Femur (tissue), 1 donor: ENCODE measurements at places on chromosomes 12 and 14.
A peak's percentile ranks its signal among the peaks of the same experiment; 100 is the strongest.

DNA sequence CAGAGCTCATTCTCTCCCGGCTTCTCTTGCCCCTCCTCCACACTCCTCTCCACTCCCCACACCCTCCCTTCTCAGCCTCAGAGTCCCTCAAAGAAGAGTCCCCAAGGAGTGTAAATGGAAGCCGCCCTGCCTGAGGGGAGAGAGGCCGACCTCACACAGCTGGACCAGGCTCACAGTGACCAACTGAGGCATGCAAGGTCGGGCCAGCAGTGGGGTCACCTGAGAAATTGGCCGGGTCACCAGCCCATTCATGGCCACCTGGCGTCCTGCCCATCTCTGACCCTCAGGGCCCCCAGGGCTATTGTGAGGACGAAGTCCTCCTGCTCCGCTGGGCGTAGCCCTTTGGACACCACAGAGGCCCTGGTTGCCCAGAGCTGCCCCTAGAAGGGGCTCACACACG is 49.5 kb upstream of the NUAK1 start:
- DNase-seq, result no peak

- DNase-seq, result no peak
These were observed 121.2 kb upstream of the LRIG3 start for GRCh38 chr12:59041241-59042121.

DNA sequence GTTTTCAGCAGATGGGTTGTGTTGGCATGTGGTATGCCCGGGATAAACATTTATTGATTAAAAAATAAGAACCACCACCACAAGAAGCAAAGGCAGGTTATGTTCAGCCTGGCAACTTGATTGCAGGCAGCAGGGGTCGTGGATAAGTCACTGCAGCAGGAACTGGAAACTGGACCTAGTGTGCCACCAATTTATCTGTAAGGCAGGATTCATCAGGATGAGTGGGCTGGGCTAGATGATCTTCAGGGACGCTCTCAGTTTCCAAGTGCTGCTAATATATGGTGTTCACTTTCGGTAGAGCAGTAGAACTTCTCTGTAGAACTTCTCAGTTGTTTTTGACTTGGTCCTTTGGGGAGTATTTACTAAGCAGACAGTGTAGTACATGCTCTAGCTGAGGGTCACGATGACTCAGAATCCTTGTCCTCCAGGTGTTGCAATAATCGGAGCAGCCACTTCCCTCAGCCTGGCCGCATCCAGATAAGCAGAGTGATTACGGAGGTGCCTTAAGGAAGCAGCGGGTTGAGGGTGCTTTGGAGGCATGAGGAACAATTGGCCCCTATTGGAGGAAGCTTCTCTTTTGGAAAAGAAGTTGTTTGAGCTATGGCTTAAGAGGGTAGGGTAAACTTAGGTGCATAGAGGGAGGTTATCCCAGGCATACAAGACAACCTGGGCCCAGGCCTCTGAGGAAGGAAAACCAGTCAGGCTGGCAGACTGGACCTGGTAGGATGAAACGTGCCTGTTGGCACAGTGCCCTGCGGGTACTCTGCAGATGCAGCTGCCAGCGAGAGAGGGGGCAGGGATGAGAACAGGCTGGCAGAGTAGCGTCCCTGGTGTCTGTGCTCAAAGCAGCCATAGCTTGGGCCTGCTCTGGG is 104.0 kb downstream of the GPR135 start:
- DNase-seq, result peak; percentile 48

DNA sequence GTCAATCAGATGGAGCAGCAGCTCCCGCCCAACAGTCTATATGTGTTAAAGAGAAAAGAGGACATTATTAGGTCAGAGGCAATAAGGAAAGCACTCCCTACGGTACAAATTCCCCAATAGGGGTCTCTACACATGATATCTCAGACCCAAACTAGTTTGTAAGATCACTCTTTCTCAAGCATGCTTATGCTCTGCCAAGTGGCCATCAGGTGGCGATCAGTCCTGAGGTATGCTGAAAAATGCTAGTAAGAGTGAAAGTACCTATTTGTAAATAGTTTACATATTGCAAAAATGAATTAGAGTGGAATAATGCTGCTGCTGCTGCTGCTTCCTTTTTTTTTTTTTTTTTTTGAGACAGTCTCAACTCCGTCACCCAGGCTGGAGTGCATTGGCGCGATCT is 61.0 kb downstream of the CPM start:
- DNase-seq, result no peak

- no peak for DNase-seq
These were observed 24.9 kb upstream of the FUT8 start for GRCh38 chr14:65387628-65388027.

DNA sequence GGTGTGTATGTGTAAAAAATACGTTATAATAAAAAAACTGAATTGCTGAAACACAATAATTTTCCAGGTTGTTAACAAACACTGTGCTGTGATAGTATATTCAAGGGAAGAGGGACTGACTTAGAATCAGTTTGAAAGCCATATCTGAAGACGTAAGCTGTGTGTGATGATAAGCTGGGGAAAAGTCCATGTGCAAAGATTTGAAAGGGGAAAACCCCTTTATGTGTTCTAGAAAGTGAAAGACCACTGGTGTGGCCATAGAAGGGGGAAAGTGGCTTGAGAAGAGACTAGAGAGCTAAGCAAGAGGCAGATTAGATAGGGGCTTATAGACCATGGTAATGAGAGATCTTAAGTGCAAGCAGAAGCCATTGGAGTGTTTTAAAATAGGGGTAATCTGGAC is 195.9 kb upstream of the GZMB start:
- DNase-seq, result no peak

- DNase-seq, result peak; percentile 49
These were observed 580 bp downstream of the SALL2 start for GRCh38 chr14:21525571-21525961.

DNA sequence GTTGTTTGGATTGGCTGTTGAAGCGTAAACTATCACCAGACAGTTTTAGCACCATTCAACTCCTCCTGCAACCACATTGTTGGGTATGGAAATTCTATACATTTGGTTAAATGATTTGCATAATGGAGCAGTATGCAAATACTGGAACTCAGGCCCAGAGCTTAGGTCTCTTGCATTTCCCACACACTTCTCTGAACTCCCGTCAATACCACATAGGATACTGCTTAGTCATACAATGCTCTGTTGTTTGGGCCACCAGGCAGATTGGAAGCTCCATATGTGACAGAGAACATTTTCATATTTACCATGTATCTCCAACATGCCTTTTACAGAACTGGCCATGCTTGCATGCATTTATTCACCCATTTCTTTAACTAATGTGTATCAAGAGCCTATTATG is 78.0 kb downstream of the IFNG start:
- DNase-seq, result no peak

GRCh38 chr12:89988188-89988915 is 279.7 kb upstream of the ATP2B1 start:
- no peak for DNase-seq

DNA sequence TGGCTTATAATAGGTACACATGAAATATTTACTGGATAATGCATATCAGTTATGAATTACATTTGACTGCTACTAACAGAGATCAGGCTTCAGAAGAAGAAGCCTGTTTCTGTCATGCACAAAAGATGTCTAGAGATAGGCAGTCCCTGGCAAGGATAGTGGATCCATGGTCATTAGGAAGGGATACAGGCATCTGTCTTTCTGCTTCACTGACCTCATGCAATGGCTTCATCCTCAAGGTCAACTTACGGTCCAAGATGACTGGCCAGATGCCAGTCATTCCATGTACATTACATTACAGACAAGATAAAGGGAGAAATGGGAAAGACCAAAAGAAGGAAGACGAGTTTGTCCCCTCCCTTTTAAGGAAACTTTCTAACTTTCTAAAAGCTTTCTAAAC is 94.0 kb downstream of the NUAK1 start:
- DNase-seq, result no peak

DNA sequence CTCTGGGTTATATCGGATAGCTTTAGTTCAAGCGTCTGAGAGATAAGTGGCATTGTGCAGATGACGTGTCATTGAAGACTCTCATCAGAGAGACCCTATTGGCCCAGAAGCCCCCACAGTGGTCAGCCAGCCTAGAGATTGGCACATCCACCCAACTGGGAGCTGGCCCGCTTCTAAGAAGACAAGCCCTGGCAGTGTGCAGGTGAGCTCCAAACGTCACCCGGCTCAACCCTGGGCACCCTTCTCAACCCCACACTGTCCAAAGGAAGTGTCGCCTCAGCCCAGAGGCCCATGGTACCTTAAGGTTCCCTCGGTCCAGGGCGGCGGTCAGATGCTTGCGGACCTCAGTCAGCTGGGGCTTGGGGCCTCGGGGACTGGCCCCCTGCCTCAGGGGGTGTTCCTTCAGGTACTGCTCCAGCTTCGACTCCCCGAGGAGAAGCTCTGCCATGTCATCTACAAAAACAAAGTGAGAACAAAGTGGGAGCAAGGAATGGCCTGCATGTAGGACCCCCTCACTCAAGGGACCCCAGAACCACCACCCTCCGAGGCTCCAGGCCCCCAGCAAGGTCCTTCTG is 30.3 kb downstream of the TTC7B start:
- no peak for DNase-seq

GRCh38 chr12:113762155-113762881 is 203.8 kb downstream of the RBM19 start:
- no peak for DNase-seq

GRCh38 chr14:96203635-96204034 is 1.0 kb upstream of the BDKRB2 start:
- DNase-seq, result no peak

DNA sequence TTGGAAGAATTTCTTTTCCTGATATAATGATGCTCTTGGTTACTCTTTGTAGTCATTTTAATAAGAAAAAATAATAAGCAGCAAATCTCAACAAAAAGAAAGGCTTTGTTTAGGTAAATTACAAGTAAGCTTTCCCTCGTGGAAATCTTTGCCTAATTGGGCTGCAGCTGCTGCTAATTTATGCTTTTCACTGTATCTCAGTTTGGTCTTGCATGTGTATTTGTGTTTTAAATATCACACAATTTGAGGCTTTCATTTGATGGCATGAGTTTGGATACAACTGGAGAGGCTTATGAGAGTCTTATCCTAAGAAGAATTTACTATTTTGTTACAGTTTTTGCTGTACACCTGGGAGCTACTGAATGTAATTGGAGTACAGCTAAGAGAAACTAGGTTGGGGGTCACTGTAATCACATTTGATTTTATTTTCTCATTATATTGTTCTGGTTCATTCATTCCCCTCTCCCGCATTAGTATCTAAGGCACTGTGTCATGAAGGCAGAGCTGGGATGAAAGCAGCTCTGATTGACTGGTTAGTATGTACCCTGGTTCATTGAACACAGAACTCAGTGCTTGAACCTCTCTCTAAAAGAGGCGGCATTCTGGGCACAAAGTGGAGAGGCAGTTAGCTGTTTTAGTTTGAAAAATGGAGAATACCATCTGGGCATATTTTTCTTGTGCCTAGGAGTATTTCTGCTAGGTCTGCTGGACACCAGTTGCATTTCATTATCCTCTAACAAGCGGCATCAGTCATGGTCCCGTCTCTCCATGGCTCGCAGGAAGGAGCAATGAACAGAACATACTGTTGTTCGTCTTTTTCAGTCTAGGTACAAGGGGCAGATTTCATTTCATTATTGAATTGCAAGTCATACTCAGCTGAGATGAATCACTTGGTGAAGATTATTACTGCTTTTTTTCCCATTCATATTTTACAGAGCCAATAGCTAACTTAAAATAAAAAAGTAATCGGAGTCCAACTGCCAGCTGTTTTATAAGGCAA is 118.0 kb upstream of the TMEM260 start:
- DNase-seq, result no peak

DNA sequence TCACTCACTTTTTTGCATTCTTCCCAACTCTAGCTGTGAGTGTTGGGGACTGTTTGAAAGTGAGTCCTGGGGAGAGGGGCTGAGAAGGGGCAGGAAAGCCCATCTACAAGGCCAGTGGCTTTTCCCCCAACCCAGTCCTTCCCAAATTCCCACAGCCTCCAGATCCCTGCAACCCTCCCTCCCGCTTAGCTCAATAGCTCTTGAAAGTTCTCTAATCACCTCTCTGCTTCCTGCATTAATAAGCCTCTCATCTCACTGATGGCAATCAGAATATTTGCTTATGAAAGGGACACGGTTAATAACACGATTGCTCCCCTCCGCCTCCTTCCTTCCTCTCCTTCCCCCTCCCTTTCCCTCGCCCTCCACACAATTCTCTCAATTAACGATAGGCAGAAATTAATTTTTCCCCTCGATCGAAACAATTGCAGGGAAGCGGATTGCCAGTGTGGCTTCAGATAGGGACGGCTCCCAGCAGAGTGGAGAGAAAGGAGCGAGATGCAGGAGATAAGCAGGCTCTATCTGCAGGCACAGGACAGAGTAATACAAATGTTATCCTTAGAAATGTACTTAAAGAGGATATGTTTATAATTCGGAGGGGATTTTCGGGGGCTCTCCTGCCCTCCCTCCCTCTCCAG is 15.1 kb upstream of the GPATCH2L start:
- DNase-seq, result no peak

DNA sequence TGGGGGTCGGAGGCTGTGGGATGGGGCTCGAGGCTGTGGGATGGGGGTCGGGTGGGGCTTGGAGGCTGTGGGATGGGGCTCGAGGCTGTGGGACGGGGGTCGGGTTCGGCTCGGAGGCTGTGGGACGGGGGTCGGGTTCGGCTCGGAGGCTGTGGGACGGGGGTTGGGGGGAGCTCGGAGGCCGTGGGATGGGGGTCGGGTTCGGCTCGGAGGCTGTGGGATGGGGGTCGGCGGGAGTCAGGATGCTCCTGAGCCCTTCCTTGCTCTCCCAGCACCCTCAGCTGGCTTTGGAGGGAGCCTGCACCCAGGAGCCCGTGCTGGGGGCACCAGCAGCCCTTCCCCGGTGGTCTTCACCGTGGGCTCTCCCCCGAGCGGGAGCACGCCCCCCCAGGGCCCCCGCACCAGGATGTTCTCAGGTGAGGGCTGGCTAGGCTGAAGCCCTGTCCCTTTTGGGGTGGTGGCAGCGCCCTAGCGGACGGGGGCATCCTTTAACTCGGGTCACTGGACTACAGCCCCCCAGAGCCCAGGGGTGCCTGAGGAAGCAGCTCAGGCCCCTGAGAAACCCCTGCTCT is 11.9 kb upstream of the PUS1 start:
- DNase-seq, result no peak

GRCh38 chr12:19994968-19995367 is 373.4 kb upstream of the PDE3A start:
- DNase-seq, result no peak

- no peak for DNase-seq
These were observed 242.1 kb downstream of the CHST11 start for GRCh38 chr12:104698871-104699270.

- no peak for DNase-seq
These were observed 114.9 kb upstream of the ALG10B start for GRCh38 chr12:38201461-38202276.

DNA sequence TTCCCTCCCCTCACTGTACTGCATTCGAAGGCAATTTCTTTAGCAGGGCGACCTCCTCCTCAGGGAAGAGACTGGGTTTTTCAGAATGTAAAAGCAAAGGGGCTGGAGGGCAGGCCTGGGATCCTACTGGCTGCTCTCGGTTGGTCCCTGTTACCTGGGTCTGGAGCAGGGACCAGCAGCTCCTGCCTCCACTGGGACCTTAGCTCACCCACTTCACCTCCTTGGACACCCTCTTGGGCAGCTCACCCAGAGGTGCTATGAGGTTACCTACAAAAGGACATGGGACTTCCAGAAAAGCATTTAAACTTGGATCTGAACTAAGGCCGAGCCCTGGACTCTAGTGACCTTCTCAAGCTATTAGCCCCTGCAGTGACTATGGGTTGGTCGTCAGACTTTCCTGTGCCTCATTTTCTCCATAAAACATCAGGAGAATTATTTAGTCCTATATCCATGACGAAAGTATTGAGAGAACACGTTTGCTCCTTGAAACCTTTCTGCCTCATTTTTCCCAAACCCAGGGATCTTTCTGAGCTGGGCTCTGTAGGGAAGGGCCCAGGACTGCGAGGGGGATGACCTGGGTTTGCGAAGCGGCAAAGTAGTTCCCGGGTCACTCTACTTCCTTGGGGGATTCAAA is 65.0 kb downstream of the FBXL14 start:
- no peak for DNase-seq

GRCh38 chr12:29707846-29708245 is 75.9 kb downstream of the TMTC1 start:
- DNase-seq, result no peak
